ENCODE measurements at places on chromosomes 7 and 10.

DNA sequence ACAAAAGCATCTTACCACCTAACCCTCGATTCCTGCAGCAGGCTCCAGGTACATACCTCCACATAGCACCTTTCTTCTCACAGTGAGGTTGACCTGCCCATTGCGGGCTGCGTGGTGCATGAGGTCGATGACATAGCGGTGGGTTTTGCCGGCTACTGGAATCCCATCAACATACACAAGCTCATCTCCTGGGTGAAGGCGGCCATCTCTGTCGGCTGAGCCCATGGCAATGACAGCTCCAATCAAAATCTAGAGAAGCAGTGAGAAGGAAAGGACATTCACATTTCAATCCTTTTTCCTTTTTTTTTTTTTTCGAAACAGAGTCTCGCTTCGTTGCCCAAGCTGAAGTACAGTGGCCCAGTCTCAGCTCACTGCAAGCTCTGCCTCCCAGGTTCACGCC is 369.3 kb downstream of the PHTF2 start:
- DNase-seq, result no peak

DNA sequence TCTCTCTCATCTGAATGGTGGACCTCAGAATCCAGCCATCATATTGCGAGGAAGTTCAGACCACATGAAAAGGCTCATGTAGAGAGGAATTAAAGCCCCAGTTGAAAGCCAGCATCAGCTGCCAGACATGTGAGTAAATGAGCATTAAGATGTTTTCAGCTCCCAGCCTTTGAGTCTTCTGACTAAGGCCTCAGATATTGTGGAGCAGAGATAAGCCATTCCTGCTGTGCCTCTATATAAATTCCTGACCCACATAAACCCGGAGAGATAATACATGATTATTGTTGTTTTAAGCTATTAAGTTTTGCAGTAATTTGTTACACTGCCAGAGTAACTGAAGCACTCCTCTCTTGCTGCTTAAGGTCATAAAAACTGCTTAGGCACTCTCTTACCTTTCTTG is 14.6 kb downstream of the FAM149B1 start:
- DNase-seq, result no peak

GRCh38 chr10:60728056-60728455 is 50.2 kb upstream of the CDK1 start:
- DNase-seq, result no peak

GRCh38 chr10:48844616-48845015 is 95.0 kb downstream of the LRRC18 start:
- DNase-seq, result no peak

GRCh38 chr10:3671386-3671955 is 113.5 kb downstream of the KLF6 start:
- DNase-seq, result no peak

- DNase-seq, result no peak
These were observed 44.4 kb upstream of the AMPH start for GRCh38 chr7:38675494-38676106.

GRCh38 chr7:116784647-116785046 is 77.7 kb upstream of the CAPZA2 start:
- DNase-seq, result no peak

DNA sequence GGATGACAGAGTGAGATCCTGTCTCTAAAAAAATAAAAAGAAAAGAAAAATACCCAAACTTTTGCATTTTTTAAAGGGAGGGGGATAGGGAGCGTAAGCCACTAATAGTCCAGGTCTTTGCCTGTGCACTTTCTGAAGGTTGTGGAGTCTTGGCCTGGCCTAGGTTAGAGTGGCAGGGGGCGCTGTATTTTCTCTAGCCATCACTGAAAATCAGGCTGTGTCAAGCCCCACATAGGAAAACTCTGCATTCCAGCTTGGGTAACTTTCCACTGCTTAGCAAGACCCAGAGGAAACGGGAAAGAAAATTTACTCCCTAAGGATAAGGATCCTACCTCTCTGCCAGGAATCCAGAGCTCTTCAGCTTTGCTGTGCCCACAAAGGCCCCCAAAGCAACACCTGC is 10.5 kb upstream of the PAX4 start:
- DNase-seq, result no peak

DNA sequence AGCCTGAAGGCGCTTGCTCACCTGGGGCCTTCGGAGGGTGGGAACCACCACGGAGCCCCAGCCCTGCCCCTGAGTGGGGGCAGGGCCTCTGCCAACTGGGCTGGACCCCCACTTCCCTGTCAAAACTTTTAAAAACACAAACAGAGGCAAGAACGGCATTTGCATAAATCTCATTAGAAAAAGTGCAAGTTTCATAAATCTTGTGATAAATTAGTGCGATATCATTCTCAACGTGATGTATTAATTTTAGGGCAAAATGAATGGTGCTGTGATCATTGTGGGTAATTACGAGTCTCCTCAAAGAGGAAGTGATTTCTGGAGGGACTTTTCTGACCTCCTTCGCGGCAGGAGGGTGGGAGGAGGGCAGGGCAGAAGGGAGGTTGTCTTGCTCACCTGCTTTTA is 98.3 kb downstream of the CDH23 start:
- DNase-seq, result no peak

DNA sequence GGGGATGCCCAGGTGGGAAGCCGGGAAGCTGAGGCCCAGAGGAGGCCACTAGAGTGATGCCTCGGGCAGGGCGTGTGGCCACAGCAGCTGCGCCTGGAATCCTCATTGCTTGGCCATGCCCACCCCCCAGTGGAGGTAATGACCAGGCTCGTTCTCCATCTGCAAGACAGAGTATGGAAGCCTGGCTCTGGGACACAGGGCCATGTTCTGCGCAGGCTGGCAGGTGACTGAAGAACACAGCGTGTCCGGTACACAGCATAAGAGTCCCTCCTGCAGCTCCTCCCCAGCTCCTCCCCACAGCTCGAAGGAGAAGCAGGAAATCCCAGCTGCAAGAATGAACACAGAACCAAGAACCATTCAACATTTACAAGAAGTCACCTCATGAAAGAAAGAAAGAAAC is 64.8 kb downstream of the SMURF1 start:
- no peak for DNase-seq

DNA sequence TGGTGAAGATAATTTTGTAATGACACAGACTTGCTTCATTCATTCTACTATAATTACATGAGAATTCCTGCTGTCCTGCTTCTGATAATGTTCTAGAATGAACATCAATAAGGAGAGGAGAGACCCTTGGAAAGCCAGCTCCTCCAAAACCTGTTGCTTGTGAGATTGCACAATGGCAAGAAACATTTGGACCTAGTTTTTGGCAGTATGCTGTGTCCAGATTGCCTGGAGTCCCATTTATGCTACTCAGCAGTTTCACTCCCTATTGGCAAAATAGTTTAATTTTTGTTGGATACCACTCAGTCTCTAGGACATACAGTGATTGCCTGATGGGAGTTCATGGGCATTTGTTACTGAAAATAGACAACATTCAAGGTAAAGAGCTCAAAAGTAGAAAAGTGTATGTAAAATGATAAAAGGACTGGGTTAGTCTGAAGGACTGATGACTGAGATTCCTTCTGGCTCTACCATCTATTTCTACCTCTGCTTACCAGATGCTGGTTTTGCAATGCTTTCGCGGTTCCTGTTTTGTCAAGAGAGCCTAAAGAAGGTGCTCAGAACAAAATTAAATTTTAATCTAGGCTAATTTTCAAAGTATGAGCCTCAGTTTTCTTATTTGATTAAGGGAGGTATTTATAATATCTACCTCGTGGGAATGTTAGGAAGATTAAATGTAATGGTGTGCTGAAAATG is 8.0 kb upstream of the ACTR3B start:
- no peak for DNase-seq

DNA sequence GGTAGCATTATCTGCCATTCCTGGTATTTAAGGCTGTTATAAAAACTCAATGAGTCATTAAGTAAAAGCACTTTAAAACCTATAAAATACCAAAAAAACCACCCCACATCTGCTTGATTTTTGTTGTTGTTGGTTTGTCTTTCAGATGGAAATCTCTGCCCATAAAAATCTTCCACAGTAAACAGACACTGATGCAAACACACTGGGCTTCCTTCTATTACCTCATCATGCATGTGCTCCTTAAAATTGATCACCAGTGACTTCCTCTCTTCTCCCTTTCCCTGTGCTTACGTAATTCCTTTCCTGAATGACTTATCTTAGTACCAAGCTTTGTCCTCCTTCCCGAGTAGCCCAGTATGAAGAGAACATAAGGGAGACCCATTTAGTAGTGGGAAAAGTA is 167.2 kb downstream of the EVX1 start:
- no peak for DNase-seq

DNA sequence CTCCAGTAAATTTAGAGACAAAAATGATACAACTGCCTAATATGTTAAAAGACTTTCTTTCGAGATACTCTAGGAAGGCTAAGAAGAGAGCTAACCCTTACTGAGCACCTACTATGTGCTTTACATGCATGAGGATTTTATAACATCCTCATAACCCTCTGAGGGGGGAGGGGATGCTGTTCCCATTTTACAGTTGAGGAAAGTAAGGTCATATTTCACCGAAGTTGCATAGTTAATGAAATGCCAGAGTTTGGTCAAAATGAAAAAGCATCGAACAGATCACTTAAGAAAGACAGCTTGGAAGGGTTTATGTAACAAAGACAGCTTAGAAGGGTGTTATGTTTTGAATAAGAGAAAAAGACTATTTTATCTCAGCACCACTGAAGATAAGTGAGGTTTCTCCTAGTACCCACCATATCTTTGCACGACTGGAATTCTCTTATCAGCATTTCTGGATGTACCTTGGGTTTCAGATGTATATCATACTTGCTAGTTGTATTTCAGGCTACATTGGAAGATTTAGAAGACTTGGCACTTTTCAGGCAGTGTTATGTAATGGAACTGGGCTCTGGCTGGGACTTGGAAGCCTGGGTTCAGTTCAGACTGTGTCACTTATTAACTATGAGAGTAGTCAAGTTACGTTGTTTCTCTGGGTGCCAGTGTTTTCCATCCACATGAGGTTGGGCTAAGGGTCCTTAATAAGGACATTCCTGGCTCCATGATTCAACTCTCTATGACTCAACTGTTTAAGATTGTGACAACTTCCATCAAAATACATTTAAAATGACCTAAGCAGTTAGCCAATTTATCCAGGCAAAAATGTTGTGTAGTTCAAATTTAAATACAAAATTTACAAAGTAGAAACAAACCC is 6.0 kb downstream of the RHOBTB1 start:
- DNase-seq, result no peak

GRCh38 chr7:80740778-80741545 is 102.5 kb downstream of the CD36 start:
- no peak for DNase-seq

DNA sequence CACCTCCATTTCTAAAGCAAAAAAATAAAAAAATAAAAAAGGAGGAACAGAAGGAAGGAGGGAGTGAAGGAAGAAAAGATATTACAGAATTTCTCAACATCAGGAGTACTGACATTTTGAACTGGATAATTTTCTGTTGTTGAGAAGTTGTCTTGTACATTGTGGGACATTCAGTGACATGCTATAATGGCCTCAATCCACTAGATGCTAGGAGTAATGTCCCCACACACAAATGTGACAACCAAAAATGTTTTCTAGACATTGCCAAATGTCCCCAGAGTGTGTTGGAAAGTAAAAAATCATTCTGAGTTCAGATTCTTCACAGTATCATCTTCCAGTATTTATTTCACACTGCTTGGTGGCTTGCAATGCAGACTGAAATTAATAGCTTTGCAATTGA is 6.5 kb downstream of the ZNF438 start:
- DNase-seq, result no peak

- DNase-seq, result no peak
These were observed 129.7 kb downstream of the RELN start for GRCh38 chr7:103859709-103860108.

GRCh38 chr10:80104066-80104926 is 25.8 kb downstream of the TMEM254 start:
- DNase-seq, result no peak

DNA sequence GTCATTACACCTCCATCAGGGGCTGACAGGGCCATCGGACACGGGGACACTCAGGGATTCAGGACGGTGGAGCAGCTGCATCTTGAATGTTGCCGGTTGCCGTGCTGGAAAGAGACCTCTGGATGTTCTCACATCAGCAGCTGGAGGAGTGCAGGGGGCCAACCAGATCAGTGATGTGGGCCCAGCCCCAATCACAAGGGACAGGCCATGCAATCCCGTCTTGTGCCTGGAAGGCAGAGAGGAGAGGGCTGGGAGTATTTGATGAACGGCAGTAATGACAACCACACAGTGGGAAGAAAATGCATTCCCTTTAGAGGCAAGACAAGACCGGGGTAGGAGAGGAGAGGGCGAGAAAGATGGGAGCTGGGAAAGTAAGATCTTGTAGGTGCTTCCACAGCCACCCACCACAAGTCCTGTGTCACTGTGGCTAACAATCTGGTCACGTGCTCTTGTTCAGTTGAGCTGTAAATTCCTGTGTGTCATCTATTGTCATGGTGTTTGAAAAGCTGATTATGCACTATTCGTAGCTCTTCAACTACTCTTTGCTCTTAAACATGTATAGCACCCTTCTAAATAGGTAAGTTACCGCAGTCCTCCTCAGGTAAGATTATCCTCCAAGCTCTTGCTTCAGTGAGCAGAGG is 85.9 kb upstream of the LEP start:
- no peak for DNase-seq

DNA sequence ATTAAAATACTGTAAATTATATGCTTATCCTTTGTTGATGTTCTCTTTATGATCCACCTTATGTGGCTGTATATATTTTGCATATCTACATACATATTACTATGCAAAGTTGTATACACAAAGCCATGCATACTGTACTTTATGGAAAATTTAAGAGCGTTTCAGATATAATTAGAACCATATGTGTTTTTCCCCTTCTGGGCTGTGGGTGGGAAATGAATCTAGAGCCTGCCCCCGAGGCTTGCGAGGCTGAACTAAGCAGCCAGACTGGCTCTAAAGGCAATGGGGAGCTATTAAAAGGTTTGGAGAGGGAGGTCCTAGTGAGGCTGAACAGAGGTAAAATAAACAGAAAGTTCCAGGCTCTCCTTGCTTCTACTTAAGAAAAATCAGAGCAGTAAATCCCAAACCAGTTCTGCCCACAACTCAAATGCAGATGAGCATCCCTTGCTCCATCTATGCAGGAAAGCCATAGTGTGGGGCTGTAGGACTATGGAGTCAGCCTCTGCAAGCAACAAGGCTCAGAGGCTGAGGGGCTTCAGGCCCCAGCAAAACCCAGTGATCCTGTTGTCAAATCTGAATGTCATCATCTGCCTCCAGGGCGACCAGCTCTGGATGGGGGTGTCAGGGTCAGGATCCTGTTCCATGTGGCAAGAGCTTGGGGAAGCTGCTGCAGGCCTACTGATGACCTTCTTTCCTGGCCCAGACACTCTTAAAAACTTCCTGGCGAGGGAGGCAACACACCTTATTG is 14.1 kb upstream of the DDIT4 start:
- DNase-seq, result peak; percentile 42

DNA sequence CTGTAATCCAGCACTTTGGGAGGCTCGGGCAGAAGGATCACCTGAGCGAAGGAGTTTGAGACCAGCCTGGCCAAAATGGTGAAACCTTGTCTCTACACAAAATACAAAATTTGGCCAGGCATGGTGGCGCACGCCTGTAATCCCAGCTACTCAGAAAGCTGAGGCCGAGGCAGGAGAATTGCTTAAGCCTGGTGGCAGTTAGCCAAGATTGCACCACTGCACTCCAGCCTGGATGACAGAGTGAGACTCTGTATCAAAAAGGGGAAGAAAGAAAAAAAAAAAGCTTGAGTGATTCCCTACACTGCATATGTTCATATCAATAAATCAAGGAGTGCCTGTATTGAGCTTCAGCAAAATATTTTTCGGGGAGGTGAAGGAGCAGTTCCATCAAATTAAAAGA is 45.8 kb upstream of the SRRM3 start:
- DNase-seq, result no peak

- DNase-seq, result peak; percentile 32
These were observed 33.3 kb upstream of the AP5Z1 start for GRCh38 chr7:4742051-4742573.

GRCh38 chr10:1399431-1400100 is 337.8 kb downstream of the ADARB2 start:
- no peak for DNase-seq
